DMS79 (cell line): ENCODE measurements at places on chromosomes 12 and 14.
A peak's percentile ranks its signal among the peaks of the same experiment; 100 is the strongest.

- no peak for DNase-seq
These were observed 169.5 kb upstream of the FOXN3 start for GRCh38 chr14:89586258-89587135.

- no peak for DNase-seq
These were observed 105.0 kb upstream of the CPNE8 start for GRCh38 chr12:39010406-39010805.

- DNase-seq, result no peak
These were observed 269.4 kb upstream of the ALG10 start for GRCh38 chr12:33752854-33753253.

DNA sequence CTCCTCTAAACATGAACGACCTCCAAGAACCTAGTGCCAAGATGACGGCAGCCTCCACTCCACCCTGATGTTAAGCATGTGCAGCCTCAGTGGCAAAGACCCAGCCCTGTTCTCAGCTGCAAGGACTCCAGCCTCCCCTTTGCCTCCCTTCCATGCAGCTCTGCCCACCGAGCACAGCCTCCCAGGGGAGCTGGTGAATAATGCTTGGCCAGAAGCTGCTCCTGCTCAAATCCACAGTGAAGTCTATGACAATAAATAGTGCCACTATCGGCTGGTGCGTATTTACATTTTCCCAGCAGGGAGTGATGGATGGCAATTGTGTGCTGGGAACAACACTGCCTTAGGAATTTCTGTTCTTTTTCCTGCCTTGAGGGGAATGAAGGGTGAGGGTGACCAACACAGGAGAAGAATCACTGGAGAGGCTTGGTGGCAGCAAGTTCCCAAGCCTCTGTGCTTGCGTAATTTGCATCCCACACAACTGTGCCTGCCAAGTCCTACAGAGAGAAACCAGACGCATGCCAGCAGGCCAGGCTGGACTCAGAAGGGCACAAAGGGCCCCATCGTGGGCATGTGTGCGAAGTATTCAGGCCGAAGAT, 29.9 kb upstream of the TC2N start:
- DNase-seq, result no peak

DNA sequence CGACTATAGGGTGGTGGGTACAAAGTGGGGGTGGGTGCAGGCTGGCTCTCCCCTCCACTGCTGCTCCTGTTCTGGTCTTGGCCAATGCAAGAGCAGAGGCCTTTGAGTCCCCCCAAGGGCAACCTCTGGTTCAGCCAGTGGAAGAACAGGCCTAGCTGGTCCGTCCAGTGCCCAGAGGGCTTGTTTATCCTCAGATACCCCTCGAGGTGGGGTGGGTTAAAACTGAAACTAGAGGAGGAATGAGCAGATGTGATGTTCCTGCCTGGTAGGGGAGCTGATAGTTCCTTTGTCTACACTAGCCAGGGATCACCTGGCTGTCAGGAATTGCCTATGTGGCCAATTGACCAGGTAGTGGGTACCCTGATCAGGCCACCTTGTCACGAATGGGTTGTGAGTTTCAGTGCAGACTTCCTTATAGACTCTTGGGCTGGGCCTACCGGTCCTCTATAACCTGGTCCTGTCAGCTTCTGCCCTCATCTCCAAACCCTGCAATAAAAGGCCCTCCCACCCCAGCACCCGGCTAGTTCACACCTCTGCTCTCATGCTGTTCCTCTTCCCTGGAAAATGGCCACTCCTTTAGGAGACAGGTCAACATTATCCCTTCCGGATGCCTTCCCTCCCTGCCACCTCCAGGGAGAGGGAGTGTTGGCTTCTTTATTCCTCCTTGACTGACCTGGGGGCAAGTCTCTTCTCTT, 10.7 kb upstream of the HSP90AA1 start:
- peak; percentile 55 for DNase-seq

DNA sequence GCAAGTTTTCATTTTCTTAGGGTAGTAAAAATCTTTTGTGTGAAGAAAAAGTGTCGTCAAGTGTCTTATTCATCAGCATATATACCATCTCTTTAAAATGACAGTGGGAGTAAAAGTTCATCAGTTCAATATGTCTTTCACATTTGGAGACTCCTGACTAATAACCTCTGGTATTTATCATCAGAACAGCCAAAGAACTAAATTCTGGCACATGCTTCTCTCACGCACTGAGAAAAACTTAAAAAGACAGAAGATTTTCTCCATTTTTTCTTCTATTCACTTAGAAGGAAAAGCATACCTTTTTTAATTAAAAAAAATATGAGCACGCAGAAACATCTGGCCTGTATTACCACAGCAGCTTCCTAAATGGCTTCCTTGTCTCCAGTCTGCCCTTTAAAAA, 265.7 kb downstream of the AKAP6 start:
- no peak for DNase-seq

DNA sequence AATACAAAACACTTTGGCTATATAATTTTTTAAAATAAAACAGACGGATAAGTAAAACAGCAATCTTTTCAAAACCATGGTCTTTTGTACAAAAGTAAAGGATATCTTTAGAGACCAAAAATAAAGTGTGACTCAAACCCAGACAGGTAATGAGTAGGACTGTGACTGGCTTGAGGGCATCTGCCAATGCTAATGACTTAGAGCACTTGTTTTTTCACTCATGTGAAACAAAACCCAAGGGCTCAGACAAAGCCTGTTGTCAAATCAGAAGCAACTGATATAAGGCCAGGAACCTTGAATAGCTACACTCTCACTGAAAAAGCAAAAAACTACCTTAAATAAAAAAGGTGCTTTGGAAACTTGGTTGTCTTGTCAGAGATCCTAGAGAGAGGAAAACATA, 357.4 kb downstream of the TMEM117 start:
- DNase-seq, result no peak

DNA sequence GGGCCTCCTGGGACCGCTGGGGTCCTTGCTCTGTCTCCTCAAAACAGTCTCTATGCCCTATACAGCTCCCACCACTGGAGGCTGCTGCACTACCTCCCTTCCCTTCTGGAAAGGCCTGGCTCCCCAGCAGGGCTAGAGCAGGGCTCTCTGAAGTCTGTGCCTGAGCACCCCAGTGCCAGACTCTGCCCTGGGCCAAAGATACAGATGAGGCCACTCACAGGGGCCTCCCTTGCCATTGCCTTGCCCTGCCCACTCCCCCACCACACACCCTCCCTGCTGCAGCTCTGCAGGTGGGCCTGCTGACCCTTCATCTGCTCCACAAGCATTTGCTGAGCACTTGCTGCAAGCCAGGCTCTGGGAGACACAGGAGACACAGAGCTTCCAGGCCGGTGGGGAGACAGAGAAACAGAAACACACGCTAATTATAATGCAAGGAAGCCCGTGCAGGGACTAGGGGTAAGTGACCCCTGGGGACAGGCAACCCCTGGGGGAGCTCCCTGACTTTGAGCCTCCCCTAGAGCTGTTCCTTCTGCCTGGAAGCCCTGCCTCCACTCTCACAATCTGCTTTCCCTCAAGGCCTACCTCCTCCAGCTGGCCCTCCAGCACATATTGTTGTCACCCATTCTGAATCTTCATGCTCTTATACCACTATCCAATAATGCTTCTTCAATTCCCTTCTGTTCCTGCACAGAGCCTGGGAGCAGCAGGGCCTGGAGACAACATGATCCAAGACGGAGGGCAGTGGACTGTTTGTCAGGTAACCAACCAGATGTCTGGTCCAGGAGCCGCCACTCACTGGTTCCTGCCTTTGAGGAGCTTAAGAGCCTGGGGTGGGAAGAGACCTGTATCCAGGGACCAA, 32.6 kb upstream of the PNMA1 start:
- no peak for DNase-seq

- no peak for DNase-seq
These were observed 20.2 kb upstream of the CHGA start for GRCh38 chr14:92902726-92903125.

GRCh38 chr12:109279525-109279924, 29.6 kb downstream of the FOXN4 start:
- no peak for DNase-seq

DNA sequence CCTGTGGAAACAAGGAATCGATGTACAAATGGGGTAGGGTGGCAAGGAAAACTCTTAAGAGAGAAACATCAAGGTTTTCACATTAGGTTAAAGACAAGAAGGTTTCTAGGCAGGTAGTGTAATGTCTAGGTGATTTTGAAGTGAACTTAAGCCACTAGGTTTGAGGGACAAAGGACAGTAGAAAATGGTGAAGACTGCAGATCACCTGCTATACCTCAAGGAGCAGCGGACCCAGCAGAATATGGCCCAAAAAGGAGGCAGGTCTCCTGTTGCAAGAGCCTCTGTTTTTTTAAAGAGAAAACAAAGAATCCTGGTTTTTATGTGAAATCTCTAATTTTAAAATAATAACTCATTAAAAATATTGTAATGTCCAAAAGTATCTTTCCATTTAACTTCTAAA, 178.1 kb downstream of the ACSS3 start:
- no peak for DNase-seq

DNA sequence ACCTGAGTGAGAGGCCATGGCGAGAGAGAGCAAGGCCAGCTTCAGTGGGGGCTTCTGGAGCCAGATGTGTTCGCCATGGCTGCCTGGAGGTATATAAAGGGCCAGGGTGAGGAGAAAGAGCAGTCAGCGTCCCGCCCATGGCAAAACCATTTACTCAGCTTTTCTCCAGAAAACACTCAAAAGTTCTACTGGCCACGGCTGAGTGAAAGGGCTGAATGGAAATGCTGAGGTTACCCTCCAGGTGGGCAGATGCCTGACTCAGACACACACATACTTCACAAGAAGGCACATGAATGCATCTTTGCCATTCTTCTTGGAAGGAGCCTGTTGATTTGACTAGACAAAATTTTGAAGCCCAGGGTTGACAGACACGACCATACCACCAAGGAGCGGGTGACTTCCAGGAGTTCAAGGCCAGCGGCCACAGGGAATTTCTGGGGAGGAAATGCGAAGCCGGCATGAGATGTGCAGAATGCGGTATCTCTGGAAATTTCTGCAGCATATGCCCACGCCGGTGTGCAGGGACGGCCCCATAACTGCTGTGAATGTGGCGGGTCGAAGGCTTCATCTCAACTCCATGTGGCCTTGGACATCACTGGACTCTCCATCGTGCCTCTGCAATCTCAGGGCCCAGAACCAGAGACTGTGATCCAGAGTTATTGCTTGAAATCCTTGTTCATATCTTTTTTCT, at the start of gene IL31:
Gene IL31 (minus strand): TSS at position 67 of the 691 bp plus-strand sequence. CDS start 49 bp downstream, at position 18.
- DNase-seq, result peak; percentile 74

DNA sequence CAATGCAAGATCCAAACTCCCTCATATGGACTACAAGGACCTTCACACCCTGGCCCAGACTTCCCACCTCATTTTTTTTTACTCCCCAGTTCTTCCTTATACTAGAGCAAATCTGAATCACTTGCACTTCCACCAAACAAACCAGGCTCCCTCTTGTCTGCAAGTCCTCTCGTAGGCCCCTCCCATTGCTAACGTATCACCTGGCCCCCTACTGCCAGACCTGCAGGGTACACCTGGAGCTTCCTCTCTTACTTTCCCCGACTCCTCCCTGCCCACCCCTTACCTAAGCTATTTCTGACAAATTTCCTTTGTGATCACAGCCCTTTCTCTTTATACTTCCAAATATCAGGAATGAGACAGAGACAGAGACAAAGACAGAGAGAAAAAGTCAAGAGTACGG, 463.9 kb downstream of the GALC start:
- no peak for DNase-seq

- no peak for DNase-seq
These were observed 31.9 kb upstream of the FOS start for GRCh38 chr14:75246546-75247285.

DNA sequence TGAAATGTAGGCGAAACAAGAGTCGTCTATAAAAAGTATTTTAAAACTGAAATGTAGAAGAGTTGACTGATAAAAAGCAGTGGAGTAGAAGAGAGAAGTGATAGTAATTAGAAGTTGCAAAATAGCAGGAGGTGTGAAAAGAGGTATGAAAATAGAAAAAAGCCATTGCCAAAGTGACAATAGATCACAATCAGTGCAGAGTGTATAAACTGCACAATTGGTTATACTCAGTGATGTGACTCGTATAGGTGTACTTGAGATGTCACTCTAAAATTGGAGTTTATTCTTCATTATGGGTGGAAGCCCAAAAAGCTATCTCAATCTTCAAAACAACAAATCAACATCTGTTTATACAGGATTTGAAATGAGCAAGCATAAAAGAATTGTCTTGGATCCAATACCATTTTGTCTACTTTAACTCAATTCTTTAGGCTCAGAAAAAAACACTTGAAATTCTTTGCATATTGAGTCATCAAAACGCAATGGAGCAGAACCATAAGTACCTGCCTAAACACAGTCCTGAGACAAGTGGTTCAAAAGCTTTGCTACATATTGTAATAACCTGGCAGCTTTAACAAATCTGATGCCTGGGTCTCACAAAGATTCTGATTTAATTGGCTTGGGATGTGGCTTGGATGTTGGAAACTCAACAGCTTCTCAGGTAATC, 8.8 kb downstream of the IKBIP start:
- DNase-seq, result peak; percentile 94

DNA sequence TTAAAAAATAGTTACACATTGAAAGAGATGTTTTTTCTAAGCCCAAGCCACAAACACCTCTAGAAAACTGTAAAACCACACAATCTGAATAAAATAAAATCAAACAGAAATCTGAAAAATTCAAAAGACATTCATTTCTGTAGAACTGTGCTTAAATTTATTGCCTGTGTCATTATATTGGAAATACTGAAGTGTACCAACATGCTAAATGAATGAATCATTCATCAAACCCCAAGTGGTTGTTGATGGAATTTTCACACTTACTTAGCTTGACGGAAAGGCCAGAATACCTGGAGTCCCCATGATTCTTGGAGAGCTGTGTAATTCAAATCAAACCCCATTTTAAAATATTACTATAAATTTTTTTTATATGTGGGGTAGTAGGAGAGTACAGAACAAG, 2.7 kb downstream of the KITLG start:
- DNase-seq, result no peak

- no peak for DNase-seq
These were observed 423.9 kb downstream of the SOX5 start for GRCh38 chr12:23525450-23526072.

DNA sequence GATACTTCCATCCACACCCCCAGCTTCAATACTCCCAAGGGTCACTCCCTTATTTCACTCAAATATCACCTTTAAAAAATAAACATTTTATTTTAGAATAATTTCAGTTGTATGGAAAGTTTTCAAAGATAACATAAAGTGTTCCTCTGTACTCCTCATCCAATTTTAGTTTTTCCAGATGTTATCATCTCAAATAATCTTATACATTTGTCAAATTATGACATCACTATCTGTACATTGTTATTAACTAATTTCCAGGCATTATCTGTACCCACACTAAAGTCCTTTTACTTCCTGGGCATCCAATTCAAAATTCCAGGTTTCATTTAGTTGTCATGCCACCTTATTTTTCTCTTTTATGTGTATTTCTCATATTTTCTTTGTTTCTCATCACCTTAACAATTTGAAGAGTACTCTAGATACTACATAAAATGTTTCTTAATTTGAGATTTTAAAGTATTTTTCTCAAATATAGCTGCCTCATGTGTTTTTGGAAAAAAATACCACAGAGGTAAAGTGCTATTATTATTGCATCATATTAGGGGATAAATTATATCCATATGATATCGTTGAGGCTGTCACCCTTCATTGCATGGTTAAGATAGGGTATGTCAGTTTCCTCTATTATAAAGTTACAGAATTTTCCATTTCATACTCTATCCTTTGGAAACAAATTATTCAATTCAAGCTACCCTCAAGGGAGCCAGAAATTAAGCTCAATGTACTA, 571.0 kb downstream of the SLC6A15 start:
- DNase-seq, result no peak
